ENCODE measurements at places on chromosomes 7 and 10.

- H3K4me1 ChIP-seq = peaks cover 24% of the 10 kb centered on the region
- no peak for DNase-seq
These were observed 13.0 kb upstream of the KCNIP2 start for GRCh38 chr10:101856626-101857025.

GRCh38 chr10:33863352-33863751 lies 528.9 kb upstream of the NRP1 start:
- no peak overlapping the region for H3K27ac ChIP-seq
- DNase-seq = no peak
- H3K4me3 ChIP-seq = no peak overlapping the region
- H3K27me3 ChIP-seq = no peaks in the 10 kb centered on the region
- H3K4me1 ChIP-seq = no peaks in the 10 kb centered on the region
- H3K36me3 ChIP-seq = no peaks in the 10 kb centered on the region

DNA sequence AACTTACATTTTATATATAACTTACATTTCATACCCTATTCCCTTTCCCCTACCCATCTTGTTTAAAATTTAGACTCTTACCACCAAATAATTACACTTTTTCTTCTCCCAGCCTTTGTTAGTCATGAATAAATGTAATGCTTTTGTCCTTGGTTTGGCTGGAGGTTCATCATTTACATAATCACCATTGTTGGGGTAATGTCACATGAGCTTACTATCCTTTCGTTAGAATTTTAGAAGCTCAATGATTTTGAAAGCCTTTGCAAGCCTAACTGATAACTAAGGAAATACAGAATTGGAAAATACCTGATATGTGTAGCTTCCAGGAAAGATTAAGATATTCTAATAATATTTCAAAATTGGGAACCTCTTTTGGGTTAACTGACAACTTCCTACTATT lies 171.7 kb downstream of the PLXDC2 start:
- H3K4me3 ChIP-seq = no peak overlapping the region
- no peak for DNase-seq
- no peaks in the 10 kb centered on the region for H3K27me3 ChIP-seq
- H3K27ac ChIP-seq = no peak overlapping the region
- H3K4me1 ChIP-seq = no peaks in the 10 kb centered on the region

DNA sequence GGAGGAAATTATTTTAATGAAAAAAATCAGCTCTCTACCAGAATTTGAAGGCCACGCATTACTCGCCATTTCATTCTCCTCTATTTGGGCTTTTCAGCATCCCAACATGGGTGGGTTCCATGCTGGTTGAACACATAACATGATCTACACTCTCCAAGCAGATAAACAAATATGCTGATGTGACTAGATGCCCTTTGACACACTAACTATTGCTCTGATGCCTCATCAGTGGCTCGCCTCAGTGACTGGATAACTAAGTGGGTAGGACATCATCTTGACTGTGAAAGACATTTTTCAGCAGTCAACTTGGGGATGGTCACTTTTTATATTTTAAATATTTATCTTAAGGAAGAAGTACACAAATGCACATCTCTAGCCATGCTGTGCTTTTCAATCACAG lies 113.9 kb upstream of the LAMB4 start:
- no peak overlapping the region for H3K4me3 ChIP-seq
- H3K4me1 ChIP-seq = no peaks in the 10 kb centered on the region
- no peak for DNase-seq
- H3K27me3 ChIP-seq = peaks cover 3% of the 10 kb centered on the region
- no peak overlapping the region for H3K27ac ChIP-seq
- no peaks in the 10 kb centered on the region for H3K36me3 ChIP-seq

- H3K36me3 ChIP-seq = peaks cover 59% of the 10 kb centered on the region
- DNase-seq = no peak
- H3K4me3 ChIP-seq = no peak overlapping the region
- H3K27ac ChIP-seq = peak overlapping the region; percentile 4
- H3K27me3 ChIP-seq = no peaks in the 10 kb centered on the region
These were observed 41.2 kb downstream of the TACR2 start for GRCh38 chr10:69375307-69376151.

DNA sequence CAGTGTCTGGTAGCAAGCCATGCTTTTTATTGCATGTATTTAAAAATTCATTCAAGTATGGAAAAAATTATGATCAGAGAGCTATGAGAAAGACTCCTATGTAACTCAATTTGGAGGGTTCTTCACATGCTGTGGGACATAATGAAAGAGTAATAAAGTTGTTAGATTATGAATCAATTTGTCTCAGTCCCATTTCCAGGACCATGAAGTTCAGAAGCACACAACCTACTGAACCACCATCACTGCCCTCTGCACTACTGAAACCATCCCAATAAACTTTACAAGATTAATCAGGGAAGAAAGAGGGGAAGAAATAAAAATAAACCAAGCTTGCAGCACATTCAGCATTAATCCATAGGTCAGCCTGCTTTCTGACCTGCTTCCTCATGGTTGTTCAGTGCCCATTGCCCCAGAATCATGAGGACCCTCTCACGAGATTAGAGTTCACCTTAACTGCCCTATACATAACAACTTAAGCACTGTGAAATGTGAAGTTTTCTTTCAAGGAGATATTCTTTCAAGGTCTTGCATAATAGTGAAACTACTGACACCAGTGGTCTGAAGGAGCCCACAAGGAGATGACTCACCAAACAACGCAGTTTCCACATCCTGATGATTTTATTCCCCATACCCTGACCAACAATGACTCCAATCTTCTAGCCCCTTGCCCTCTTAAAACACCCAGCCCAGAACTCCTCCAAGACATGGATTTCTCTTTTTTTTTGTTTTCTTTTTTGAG lies 171.5 kb upstream of the ADCY1 start:
- peak; percentile 55 for DNase-seq
- peaks cover 31% of the 10 kb centered on the region for H3K27me3 ChIP-seq
- peaks cover 17% of the 10 kb centered on the region for H3K4me1 ChIP-seq
- peak overlapping the region; percentile 59 for H3K27ac ChIP-seq
- peaks cover 4% of the 10 kb centered on the region for H3K36me3 ChIP-seq

DNA sequence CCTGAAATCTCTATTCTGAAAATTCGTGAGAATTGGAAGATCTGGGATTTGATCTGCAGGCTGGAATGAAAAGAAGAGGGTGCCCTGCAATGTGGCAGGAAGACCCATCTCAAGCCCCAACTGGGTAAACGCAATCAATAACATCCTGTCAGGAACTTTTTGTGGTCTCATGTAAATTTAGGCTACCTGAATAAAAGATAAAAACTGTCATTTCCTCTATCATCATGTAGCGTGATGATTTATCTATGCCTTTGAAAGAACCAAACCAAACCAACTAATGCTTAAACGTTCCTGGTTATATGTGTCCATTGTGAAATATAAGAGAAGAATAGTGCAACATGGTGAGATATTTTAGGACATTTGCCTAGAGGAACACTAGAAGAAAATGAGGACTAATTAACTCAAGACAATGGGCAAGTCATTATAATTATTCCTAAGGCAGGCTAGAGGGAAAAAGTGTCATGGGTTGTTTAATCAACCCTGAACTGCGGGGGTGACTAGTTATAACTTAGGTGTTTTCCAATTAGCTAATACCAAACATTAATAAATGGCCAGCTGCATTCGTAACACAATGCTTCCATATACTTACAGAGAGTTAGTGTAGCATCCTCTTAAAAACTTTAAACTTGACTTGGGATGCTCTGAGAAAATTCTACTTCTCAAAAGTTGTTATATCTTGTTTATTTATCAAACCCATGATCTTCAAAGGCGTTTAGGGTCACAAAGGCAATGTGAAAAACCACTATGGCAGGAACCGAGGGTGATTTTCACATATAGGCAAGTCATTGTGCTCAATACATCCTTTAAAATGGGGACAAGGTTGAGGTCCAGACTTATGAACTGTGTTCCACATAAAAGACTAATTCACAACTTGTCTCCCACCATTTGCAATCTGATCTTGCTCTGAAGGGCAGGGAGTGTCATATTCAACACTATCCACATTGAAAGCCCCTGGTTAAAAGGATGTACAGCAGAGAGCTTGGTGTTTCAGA lies 48.6 kb upstream of the ADO start:
- H3K27me3 ChIP-seq = peaks cover 4% of the 10 kb centered on the region
- peaks cover 16% of the 10 kb centered on the region for H3K4me1 ChIP-seq
- H3K36me3 ChIP-seq = no peaks in the 10 kb centered on the region

- DNase-seq = no peak
- peaks cover 2% of the 10 kb centered on the region for H3K36me3 ChIP-seq
- peaks cover 12% of the 10 kb centered on the region for H3K4me1 ChIP-seq
- no peaks in the 10 kb centered on the region for H3K27me3 ChIP-seq
These were observed 204.1 kb downstream of the JAZF1 start for GRCh38 chr7:27976531-27976930.

All from activated CD8-positive, alpha-beta memory T cell treated with anti-CD3 and anti-CD28 coated beads, Interleukin-2, amount 10 ng/mL, durations not matched to agents 7 days and 5 days (primary cell).